ENCODE measurements at places on chromosomes 4 and X.
A peak's percentile ranks its signal among the peaks of the same experiment; 100 is the strongest.

GRCh38 chr4:94068753-94069719 is 138.6 kb upstream of the SMARCAD1 start:
- DNase-seq: no peak

- no peak for DNase-seq
These were observed 836 bp downstream of the GPM6A start for GRCh38 chr4:175811228-175811627.

DNA sequence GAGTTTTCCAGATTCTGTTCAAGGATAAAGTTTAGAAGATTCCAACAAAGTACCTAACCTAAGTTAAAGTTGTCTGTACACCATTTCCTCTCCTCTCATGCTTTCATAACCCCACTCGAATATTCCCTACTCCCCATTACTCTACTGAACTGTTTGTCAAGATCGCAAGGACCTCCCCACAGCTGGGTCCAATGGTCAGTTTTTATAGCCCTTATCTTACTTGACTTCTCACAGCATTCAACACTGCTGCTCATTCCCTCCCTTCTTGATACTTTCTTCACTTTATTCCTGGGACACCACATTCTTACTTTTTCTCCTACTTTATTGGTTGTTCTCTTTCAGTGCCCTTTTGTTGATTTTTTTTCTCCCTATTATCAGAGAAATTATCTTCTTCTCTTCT is 30.9 kb downstream of the QDPR start:
- DNase-seq: no peak

GRCh38 chr4:3302173-3302785 is 9.5 kb downstream of the RGS12 start:
- DNase-seq: no peak

GRCh38 chrX:110671068-110671803 is 124.4 kb downstream of the CHRDL1 start:
- no peak for DNase-seq

DNA sequence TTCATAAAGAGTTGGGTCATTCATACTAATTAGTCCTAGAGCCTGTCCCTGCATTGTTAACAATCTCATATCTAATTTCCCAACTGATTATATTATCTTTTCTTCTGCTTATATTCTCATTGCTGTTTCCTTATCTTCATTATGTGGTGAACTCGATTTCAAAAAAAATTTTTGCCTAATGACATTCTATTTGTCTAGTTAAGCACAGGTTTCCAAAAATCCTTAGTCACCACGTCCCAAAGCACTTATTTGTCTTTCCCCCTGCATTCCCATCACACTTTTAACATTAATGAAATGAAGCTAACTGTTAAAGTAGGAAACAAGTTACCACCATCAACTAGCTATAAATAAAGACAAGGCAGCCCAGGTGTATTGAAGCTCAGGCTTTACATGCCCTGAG is 131.1 kb downstream of the IQCM start:
- no peak for DNase-seq

DNA sequence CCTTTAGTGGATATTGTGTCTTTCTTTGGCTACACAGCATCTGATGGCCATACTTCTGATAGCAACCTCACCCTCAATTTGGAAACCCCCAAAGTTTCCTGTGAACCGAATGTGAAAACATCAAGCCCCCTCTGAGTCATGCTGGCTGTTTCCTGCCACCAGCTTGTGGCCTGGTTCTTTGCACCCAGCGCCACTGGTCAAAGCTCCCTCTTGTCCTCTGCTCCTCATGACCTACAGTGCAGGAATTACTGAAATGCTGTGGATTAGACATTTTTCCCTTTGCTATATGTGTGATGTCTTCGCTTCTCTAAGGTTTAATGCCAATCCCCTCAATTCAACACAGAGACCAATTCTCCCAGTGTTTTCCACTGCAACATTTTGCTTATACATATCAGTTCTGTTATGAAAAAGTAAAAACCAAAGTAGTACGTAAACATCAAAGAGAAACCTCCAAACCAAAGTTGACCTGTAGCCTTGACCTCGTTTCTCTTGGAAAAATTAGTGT is 224.0 kb upstream of the TENM3 start:
- DNase-seq: no peak

DNA sequence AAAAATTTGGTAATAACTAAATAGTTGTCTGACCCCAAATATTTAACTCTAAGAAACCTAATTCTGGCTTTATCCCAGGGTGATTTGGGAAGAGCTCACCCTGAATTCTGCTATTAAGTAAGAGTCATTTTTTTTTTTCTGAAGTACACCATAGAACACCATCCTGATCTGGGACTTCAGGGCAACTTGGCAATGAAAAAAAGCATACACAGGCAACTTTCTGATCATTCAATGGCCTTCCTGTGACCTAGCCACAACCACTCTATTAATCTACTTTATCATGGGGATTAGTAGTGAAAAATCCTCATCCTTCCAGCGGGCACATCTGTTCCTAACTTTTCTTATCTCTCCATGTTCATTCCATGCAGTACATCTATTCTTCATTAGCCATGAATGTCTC is 333.2 kb upstream of the MAD2L1 start:
- no peak for DNase-seq

DNA sequence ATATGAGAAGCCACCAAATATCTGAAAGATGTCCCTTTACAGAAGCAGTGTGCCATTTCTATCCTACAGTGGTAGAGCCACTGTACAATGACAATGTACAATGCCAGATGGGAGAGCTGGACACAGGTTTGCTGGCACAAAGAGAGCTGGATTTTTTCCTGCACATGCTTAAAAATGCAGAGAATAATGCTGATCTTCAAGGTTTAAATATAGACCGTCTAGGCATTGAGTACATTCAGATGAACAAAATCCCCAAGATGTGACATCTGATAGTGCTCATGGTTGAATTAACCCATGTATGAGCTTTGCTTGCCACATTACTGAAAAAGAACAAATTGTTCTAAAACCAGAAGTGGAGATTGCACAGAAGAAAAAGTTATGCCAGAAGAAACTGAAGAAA is 11.7 kb downstream of the ADGRL3 start:
- DNase-seq: no peak

DNA sequence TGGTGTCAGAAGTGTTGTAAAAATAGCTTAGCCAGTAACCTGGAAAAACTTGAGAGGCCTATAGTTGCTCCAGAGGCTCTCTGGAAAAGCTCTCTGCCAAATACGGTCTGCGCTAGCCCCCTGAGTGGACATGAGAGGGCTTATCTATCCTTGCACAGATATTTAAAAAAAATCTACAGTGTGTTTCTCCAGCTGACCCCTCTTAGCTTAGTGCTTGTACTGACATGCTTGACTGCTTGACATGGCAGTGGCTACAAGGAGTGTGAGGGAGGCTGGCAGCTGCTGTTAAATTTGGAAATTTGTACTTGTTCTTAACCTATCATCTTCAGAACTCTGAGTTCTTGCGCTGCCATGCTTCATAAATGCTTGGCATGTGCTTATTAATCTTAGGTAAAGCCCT is 229.2 kb downstream of the RBMX2 start:
- DNase-seq: no peak

- DNase-seq: peak; percentile 32
These were observed 61.5 kb upstream of the MMAA start for GRCh38 chr4:145557720-145558119.

- no peak for DNase-seq
These were observed 8.5 kb downstream of the OGT start for GRCh38 chrX:71541210-71542022.

DNA sequence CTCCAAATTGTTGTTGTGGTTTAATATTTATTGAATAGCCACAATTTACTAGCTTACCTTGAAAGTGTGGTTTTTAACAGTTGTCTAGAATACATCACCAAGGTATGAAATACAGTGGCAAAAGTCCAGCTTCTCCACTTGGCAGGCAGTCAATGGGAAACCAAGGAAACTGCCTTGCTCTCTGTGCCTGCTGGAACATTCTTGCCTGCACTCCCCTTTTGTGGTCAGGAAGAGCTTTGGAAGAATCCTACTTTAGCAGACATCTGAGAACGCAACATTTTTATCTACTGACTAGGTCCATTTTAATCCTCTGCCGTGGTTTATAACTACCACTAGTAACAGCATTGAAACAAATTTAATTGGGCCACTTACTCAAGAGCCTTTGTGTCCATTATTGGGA is 64.5 kb downstream of the TENM3 start:
- DNase-seq: no peak

- peak; percentile 24 for DNase-seq
These were observed 31.2 kb downstream of the CCNI start for GRCh38 chr4:77044461-77045150.

DNA sequence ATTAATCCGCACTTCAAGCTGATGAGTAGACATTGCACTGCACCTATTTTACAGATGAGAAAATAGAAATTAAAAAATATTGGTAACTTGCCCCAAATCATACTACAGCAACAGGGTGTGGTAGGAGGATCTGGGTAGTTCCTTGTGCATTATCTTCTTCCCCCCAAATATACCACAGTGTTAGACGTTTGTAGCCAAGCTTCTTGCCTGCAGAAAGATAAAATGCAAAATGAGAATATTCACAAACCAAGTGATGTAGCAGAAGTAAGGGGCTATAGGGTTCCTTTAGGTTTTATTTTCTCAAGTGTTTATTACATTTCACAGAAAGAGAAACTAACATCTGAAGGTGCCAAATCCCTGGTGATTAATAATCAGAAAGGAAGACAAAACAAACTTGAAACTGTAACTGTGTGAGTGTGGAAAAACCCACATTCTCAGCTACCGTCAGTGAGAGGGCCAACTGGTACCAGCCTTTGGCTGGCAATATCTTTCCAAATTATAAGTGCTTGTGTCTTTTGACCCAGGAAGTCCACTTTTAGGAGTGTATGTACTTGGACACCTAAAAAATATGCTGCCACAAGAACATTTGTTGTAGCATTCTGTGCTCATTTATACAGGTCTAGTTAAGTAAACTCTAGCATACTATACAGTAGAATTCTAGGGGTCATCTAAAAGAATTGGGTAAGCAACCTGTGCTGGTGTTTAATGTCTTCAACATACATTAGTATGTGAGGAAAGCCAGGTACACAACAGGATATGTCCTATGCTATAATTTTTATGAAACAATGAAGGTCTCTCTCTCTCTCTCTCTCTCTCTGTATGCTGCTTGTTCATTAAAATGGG is 6.7 kb upstream of the CD38 start:
- no peak for DNase-seq

GRCh38 chr4:56746639-56747038 is 65.5 kb upstream of the HOPX start:
- DNase-seq: no peak

DNA sequence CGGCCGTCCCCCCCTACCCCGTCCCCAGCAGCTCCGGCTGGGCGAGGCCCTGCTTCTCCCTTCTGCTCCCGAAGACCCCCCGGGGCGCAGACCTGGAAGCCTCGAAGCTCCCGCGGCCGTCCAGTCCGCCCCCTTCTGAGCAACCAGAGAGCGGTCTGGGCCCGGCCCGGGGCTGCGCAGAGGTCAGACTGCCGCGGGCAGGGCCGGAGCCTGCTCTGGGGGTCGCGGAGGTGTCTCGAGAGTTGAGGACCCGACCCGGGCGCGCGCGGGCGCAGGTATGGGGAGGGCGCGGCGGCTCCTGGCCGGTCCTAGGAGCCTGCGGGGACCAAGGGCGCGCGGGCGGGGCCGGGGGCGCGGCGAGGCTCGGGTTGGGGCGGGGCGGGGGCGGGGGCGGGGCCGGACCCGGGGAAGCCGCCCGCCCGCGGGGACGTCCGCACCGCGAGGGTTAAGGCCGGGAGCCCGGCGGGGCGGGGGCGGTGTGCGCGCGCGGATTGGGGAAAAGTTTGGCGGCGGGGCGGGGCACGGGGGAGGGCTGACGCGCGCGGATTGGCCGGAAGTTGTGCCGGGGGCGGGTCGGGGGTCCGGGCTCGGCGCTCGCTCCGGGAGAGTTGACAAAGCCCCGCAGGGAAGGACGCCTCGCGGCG is at the start of gene FGFRL1:
TSS of gene FGFRL1 (plus strand) at position 605 of the 644 bp plus-strand sequence. CDS start 860 bp downstream, outside the sequence.
- no peak for DNase-seq

- DNase-seq: no peak
These were observed 11.6 kb upstream of the SCD5 start for GRCh38 chr4:82810176-82810575.

GRCh38 chr4:20194123-20195013 is 57.3 kb upstream of the SLIT2 start:
- DNase-seq: no peak

DNA sequence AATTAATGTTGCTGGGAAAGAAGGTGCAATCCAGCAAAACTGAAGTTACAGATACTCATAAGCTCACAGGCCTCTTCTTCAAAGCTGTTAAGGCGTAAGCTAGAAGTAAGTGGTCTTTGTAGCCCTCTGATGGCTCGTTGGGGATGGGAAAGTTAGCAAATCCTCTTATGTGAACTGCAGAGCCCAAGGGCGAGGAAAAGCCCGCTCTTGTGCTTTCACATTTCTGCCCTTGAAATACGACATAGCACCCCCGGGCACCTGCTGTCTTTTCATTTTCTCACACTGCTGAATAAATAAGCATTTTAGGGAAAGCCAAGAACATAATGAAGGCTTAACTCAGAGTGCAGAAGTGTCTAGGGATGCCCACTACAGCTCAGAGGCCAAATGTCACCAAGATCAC is 73.1 kb upstream of the SORBS2 start:
- DNase-seq: no peak

GRCh38 chr4:2273657-2274319 is 11.9 kb upstream of the MXD4 start:
- no peak for DNase-seq

GRCh38 chrX:23822841-23823240 is 39.9 kb downstream of the SAT1 start:
- no peak for DNase-seq

DNA sequence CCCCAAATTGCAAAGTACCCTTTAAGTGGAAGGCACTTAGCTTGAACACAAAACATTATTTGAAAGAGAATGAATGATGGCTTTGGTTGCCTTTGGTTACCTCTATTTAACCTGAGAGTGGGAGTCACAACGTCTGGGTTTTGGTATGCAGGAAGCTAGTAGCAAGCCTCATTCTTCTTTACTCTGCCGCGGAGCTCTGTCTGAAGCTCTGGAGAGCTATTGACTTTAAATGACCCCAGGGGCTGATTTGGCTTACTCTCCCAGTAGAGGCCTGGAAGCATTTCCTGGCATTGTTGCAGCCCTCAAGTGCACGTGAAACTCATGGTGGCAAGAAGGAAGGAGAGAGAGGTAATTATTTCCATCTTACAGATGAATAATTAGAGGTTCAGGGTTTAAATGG is 81.8 kb upstream of the MAGEA4 start:
- no peak for DNase-seq

GRCh38 chrX:151815398-151815797 is 80.9 kb downstream of the CNGA2 start:
- no peak for DNase-seq

- DNase-seq: no peak
These were observed 316.1 kb upstream of the EMCN start for GRCh38 chr4:100833906-100834305.

DNA sequence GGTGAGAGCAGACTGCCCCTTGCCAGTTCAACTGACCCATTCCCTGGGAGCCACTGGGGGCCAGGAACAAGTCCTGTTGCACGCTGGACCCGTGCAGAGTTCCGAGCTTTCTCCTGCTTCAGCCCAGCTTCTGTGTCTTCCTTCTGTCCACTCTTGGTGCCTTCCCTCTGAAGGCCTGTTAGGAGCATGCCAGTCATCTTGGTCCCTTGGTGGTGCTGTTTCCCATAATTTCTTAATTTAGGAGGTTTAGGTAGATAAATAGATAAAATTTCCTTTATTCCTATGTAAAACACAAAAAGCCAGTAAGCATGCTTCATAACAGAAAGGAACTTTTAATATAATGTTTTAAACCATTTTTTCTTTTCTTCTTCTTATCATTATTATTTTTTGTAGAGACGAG is 672.7 kb downstream of the CCSER1 start:
- DNase-seq: no peak
